ENCODE measurements at places on chromosomes 16 and 17.
A peak's percentile ranks its signal among the peaks of the same experiment; 100 is the strongest.

DNA sequence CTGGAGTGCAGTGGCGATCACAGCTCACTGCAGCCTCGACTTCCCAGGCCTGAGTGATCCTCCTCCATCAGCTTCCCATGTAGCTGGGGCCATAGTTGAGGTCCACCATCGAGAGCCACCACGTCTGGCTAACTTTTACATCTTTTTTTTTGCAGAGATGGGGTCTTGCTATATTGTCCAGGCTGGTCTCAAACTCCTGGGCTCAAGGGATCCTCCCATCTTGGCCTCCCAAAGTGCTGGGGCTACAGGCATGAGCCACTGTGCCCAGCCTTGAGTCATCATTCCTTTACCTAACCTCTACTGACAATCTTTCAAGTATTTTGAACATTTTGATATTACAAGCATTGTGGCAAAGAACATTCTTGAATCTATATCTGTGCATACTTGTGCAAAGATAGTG, 9.4 kb upstream of the CCDC92B start:
- no peak for DNase-seq

DNA sequence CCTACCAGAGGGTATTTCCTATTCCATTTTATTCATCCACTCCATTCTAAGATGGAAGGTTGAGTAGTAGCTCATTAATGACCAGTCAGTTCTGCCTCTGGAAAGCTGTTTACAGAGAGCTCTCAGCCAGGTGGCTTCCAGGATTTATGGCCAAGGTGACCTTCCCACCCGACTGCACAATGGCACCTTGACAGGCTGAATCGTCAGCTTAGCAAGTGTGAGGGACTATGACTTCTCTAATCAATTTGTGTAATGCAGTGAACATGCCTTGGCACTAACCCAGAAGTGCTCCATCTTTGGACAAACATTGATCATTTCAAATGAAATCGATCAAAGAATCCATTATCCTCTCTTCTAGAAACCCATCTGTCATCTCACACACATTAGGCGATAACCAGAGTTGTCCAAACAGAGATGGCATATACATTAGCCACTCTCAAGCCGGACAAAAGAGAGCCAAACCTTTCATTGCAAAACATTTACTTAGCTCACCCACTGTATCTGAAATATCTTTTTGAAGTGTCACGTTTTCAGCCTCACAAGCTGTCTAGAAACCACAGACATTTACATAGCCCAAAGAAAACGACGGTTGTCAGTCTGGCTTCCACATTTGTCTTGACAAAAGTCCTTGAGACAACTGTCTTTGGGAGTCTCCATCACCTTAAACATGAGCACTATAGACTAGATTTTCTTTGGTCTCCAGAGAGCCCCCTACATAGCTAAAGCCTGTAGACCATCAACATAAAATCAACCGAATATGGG, 35.6 kb downstream of the CLEC3A start:
- DNase-seq: no peak

DNA sequence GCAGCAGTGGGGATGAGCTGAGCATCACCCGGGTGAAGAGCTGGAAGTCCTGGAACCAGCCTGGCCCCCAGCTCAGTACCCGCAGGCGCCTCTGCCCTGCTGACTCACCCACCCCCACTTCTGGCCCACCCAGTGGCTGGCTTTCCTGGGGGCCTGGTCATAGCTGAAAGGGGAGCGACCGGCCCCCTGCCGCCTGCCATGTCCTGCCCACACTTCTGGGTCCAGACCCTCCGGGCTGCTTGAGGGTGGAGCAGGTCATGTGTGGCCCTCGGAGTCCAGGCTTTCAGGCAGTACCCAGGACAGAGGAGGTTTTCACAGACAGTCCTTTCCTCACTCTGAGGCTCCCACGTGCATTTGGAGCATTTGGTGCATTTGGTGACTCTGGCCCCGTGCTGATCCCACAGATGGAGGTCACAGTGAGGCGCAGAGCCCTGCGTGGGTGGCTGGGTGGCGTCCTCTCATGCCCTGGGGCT, 7.1 kb upstream of the PIEZO1 start:
- peak; percentile 59 for DNase-seq

GRCh38 chr17:20276421-20276820, 190.9 kb downstream of the LGALS9B start:
- peak; percentile 14 for DNase-seq

DNA sequence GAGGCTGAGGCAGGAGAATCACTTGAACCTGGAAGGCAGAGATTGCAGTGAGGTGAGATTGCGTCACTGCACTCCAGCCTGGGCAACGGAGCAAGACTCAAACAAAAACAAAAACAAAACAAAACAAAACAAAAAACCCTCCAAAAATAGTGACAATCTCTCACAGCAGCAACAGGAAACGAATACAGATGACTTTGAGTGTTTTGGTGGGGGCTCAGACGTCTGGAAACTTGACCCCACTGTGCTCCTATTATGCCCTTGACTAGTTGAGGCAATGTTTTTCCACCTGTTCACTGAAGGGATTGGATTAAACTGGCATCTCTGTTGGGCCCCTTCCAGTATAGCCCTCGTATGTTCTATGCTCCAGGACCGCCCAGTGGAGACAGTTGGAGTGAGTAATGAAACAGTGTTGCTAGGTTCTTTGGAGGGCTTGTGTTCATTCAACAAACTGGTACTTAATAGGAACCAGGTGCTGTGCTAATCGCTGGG, 167.0 kb downstream of the UTP18 start:
- no peak for DNase-seq

- no peak for DNase-seq
These were observed 3.7 kb downstream of the DUXB start for GRCh38 chr16:75697571-75697970.
